ENCODE measurements at places on chromosomes 7 and 10.

GRCh38 chr7:134101716-134102115 lies 25.4 kb upstream of the LRGUK start:
- DNase-seq: no peak

- no peak for DNase-seq
Observed at GRCh38 chr7:39446546-39446945, 119.7 kb upstream of the YAE1 start.

DNA sequence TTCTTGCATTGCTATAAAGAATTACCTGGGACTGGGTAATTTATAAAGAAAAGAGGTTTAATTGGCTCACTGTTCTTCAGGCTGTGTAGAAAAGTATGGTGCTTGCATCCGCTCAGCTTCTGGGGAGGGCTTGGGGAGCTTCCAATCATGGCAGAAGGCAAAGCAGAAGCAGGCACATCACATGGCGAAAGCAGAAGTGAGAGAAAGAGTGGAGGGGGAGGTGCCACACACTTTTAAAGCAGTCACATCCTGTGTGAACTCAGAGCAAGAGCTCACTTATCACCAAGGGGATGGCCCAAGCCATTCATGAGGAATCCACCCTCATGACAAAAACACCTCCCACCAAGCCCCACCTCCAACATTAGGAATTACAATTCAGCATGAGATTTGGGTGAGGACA lies 303.5 kb downstream of the OTUD1 start:
- no peak for DNase-seq

GRCh38 chr10:98472196-98472595 lies 25.5 kb upstream of the HPS1 start:
- no peak for DNase-seq

- DNase-seq: no peak
Observed at GRCh38 chr7:81846398-81846797, 76.6 kb upstream of the HGF start.

DNA sequence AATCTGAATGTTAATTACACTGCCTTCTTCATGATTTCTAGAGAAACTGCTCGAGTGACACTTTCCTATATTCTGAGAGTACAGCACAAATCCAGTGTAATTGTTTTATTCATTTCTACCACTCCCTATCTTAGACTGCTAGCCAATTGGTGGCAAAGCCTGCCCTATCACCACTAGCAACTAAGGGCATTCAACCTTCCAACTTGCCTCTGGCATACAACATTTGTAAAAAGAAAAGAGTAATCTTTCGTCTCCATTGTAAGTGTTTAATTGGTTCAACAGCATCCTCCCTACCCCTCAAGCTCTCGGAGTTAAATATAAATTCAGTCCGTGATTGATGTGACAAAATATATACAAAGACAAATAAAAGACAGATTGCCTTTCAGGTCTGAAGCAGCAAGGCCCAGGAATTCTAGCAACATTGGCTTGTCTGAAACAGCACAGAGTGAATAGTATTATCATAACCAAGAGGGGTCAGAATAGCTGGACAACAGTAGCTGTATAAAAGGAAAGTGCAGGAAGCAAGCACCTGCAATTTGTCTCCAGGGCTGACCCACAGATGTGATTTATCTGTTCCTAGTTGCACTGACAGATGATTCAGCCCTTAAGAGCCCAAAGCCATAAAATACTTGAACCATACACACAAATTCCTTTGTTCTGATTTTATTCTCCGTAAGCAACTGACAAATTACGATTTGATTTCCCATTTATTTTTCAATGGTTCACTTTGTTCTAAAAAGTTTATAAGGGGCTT lies 47.6 kb upstream of the ANKRD1 start:
- no peak for DNase-seq

DNA sequence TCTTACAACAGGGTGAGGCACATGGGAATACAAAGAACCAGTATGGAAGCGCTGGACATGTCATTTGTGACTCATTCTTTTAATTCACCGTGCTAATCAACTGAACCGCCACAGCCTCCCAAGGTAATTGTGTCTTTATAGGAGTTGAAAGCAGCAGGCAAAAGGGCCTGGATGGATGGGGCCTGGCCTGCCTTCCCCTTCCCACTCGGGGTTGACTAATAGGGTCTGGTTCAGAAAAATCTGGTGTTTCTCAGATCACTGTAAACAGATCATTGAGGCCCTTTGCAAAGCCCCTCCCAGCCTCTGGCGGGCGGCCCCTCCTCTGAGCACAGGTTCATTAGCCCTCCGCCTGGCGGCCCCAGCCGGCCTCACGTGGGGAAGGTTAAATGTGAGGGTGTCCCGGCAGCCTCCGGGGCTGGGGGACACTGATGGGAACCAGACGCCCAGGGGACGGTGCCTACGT lies 100.8 kb downstream of the EBF3 start:
- DNase-seq: no peak

- no peak for DNase-seq
Observed at GRCh38 chr7:4787947-4788626, 12.7 kb downstream of the AP5Z1 start.

GRCh38 chr10:49620286-49620810 lies 6.5 kb downstream of the CHAT start:
- DNase-seq: no peak

GRCh38 chr7:40300146-40300670 lies 165.4 kb downstream of the SUGCT start:
- no peak for DNase-seq

- DNase-seq: no peak
Observed at GRCh38 chr10:121640266-121640665, 42.0 kb upstream of the FGFR2 start.

DNA sequence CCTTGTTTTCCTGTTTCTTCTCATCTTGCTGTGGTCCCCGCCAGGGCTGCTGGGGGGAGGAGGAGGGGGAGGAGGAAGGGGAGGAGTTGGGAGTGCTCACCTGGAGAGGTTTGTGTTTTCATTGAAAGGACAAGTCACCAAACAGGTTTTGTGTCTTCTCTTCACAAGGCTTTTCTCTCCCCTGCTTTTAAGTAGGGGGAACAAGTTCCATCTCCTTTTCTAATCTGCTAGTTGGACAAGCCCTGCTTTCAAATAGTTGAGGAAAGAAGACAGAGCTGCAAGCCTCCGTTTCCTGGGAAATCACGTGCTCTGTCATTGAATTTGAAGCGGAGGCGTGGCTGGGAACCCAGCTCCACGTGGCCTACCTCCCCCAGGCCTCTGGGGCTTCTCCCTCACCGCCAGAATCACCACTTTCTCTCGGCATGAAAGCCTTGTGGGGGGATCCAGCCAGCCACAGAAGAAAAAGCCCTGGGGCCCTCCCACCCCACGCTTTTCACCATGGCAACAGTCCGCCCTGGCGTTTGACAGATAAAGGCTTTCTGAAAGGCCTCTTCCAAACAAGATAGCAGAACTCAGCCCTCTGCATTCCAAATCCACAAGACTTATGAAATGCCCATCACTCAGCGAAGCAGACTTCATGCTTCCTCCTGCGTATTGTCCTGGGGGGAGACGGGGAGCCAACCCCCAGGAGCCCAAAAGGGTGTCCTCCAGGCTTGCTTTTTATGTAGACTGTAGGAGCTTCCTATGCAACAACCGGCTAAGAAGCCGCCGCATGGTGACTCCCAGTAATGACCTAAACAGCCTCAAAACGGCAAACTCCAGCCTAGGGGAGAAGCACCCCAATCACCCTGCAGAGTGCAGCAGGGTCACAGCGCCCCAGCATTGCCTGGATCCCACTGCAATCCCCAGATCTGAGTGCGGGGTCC lies 51.7 kb downstream of the PROSER2 start:
- DNase-seq: no peak

- DNase-seq: peak; percentile 42
Observed at GRCh38 chr10:102230861-102231356, 4.8 kb downstream of the ELOVL3 start.

- DNase-seq: no peak
Observed at GRCh38 chr10:114515298-114515914, 111.1 kb upstream of the AFAP1L2 start.

DNA sequence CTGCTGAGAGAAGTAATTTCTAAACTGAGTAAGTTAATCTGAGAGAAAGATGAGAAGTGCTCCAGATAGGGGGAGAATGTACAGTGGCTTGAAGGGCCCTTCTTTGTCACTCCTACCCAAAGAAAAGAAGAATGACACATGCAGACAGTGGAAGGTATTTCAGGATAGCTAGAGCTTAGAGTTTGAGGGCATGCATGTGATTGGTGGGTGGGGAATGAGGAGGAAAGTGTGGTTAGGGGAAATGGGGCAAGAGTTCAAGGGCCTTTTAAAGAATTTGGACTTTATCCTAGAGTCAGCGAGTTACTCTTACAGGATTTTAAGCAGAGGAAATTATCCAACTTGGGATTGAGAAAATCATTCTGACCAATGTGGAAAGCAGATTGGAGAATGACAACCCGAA lies 50.0 kb downstream of the ANLN start:
- no peak for DNase-seq

DNA sequence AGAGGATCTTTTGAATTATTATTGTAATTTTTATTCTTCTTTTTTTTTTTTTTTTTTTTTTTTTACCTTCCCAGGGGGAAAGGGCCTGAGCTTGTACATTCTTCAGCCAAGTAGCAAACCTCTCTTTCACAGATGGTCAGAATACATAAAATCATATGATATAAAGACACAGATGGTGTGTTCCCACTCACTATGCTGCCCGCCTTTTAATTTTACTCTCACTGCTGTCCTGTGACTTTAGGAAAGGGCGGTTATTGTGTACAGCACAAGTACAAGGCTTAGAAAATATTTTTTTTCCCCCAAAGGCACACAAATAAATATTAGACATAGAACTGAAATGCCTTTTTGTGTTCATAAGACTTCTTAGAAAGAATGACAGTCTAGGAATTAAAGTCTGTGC lies 213.6 kb downstream of the RPS24 start:
- no peak for DNase-seq

DNA sequence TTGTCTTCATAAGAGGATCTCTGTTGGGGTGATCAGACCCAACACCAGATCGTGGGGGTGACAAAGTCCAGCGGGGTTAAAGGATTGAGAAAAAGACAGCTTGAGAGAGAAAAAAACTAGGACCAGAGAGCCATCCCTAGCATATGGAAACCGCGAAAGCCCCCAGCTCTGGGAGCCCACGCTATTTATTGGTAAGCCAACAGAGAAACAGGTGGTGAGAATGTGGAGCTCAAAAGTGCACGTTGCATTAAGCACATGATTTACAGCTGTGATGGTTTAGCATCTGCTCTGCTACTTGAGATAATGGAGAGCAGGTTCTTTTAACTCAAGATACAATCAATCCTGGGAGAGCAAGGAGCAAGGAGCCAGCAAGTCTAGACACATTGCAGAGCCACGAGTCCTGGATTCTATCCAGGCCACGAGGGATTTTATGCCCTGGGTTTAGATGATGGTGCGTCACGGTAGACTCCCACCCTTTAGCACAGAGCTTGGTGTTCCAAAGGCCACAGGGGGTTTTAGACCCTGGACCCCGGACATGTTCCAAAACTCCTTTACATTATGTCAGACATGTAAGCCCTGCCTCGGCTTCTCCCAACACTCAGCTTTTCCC lies 755.2 kb upstream of the SORCS1 start:
- DNase-seq: no peak

DNA sequence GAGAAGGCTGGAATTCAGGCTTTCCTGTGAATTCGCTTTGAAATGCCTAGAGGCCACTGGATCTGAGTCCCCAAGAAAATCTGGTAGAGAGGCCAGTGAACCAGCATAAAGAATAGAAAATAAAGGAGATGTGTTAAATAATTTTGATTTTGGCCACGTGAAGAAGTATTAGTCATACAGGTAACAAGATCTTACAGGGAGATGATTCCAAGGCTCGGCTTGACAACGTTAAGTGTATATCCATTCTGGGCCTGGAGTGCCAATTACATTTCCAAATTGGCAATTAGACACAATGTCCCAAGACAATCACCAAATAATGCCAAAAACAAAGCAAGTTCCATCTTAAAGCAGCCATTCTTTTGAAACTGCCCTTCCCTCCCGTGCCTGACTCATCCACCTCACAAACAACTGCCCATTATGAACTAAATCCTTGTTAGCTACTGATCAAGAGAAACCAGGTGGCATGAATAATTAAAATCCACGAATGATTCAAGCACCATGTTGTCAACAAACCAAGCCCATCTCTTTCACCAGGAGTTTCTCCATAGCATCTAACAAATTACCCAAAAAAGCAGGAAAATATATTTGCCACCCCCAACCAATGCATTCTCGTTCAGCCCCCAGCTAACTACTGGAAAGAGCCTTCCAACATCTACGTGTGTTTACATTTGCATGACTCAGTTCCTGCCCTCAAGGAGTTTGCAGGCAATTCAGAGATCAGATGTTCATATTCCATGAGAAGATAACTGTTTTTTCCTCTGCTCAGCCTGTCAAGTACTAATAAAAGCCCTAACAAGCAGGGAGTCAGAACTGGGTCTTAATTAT lies 8.5 kb downstream of the KCNMA1 start:
- no peak for DNase-seq

DNA sequence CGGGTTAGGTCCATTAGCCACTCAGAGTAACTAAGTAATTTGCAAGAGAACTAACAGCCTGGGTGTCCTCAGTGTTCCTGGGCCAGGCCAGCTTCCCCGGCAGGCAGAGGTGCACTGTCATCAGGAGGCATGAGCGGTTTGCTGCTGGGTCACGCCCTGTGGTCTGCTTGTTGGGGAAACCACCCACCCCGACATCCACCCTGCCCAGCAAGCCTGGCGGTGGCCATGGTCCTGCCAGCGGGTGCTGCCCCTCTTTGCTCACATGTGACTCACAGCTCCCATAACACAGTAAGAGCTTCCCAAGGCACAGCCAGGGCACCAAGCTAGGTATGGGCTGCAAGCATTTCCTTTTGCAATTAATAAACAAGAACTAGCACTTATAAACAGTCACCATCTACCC lies 75.9 kb downstream of the RGS10 start:
- peak; percentile 20 for DNase-seq

- DNase-seq: no peak
Observed at GRCh38 chr7:106037489-106038176, 74.5 kb downstream of the SYPL1 start.
